ENCODE measurements at places on chromosomes 11 and 22. TPM values are rescaled to one million over a fixed set of nuclear protein-coding genes. Genes with fewer than 3 reads are reported as not detected.

- no peak for DNase-seq
These were observed 2.9 kb upstream of the ASCL2 start for GRCh38 chr11:2273311-2273710.

DNA sequence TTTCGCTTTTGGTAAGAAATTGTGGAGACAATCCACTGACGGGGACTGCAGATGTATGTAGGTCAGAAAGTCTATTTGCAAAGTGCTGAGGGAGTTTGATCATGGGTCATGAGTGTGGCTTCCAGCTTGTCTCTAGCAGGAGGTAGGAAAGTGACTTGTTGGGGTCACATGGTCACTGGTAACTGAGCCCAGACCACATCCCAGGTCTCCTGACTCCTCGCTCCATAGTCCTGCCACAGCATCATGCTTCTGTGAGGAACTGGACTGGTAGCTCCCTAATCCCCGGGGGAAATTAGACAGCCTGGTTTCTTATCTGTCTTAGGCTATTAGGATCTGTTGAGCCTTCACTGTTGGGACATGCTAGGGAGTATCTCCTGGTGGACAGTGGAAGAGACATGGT is 142.1 kb downstream of the MYO18B start:
- DNase-seq: no peak

Gene DDIAS
- 2.9 TPM for polyA plus RNA-seq

DNA sequence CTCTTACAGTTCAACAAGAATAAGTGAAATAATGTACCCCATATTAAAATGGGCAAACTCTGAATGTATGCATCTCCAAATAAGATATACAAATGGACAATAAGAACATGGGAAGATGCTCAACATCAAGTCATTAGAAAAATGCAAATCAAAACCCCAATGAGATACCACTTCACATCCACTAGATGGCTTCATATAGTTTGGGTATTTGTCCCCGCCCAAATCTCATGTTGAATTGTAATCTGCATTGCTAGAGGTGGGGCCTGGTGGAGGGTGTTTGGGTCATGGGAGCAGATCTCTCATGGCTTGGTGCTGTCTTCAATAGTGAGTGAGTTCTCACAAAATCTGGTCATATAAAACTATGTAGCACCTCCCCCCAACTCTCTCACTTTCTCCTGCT is 5.7 kb downstream of the MPZL2 start:
- no peak for DNase-seq

Gene SPTBN2
- 115 TPM for polyA plus RNA-seq

DNA sequence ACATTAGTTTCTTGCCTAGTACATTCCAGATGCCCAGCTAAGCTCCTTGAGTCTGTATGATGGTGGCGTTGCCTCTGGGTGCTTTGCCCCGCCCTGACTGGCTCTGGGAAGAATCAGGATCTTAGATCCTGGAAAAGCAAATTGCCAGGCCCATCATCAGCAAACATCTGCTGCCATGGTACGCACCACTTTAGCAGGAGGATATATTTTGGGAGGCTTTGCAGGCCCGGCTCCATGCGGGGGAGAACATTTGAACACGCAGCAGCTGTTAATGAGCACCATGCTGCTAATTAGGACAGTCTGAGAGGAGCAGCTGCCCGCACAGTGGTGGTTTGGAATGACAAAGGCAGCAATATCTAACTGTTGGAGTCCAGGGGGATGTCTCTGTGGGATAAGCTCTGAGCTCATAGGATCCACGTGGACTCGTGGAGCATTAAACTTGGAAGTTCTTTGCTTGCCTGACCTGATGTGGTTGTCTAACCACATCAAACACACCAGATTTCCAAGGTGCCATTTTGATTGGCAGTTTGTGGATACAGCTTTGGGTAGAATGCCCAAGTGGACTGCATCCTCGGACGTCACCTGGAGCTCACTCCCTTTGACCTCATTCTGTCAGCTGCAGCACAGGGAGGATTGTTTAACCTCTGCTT is 217.0 kb upstream of the ZBED5 start:
- DNase-seq: peak; percentile 84

All from brain (organoid and tissue), 16 donors.